ENCODE measurements at places on chromosomes 6 and 20.

- DNase-seq = no peak
Observed at GRCh38 chr6:5191222-5191621, 69.5 kb downstream of the LYRM4 start.

DNA sequence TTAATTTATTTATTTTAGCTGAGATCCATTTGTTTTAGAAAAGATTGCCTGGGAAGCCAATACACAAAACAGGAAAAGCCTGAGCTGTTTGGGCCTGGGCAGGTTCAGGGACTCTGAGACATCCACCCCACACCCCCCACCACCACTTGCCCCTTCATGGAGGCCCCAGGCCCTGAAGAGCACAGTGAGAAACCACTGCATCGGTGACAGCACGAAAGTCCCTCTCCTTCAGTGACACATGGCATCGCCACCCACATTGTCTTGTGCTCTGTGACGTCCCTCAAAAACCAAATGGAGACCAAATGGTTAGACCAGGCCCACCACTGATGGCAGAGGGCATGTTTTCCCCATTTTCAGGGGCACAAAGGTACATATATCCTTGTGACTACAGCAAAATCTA lies 106.4 kb downstream of the SYNDIG1 start:
- no peak for DNase-seq

DNA sequence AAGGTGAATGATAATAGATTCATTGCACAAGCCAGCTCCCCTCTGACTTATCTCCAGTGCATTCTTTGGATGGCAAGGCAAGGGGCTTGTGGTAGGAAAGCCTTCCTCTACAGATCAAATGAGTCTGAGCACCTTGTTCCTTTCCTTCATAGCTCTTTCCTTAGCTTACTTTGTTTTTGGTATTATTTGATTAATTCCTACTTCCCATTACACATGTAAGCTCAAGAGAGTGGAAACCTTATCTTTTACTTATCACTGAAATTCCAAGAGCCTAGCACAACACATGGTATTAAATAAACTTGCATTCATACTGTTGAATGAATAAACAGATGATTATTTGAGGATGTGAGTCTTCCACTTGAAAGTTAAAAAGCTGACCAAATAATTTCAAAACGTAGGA lies 41.7 kb downstream of the FRK start:
- no peak for DNase-seq

- no peak for DNase-seq
Observed at GRCh38 chr6:34916348-34916967, 27.4 kb downstream of the ANKS1A start.

- DNase-seq = no peak
Observed at GRCh38 chr6:133623621-133624020, 265.3 kb upstream of the TCF21 start.

DNA sequence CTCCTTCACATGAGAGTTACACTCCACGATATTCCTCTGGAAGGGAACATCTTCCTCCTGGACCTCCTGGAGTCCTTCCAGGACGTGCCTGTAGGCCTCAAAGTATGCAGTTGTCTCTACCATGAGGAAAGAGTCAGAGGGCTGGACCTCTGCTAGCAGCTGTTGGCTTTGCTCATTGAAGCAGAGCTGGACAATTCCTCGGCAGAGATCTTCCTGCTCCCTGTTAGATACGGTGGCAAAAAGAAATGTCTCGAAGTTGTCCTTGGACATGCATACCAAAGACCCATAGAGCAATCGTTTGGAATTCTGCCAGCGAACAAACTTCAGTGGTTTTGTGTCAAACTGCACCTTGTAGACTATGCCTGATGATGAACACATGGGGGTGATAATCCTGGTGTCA lies 7.7 kb downstream of the ZNFX1 start:
- DNase-seq = no peak

DNA sequence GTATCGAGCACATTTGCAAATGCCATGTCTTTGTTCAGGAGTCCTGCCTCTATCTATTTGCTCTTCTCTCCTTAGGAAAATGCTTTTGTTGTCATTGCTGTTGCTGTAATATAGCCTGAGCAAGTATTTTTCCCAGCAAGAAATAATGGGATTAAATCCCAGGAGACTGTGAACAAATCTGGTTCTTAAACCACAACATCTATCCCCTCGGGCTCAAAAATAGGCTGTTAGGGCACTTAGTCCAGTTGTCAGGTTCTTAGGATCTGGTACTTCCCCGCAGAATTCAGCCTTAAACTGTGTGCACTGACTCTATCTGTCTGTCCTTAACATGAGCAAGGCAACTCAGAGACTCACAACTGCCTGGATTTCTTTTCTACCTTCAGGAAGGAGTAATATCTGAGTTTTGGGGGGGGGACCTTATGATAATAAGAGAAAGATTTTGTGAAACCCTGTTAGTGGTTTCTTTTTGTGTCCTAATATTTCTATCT lies 437.5 kb downstream of the HTR1B start:
- no peak for DNase-seq

DNA sequence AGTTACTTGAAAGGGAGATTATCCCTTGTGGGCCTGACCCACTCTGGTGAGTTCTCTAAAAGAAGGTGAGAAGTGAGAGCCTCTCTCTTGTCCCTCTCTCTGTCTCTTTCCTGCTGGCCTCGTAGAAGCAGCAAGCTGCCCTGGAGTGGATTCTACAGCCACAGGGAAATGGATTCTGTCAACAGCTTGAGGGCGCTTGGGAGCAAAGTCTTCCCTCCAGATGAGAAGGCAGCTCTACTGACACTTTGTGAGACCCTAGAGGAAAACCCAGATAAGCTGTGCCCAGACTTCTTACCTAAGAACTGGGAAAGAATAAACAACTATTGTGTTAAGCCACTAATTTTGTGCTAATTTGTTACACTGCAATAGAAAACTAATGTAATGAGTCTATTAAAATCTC lies 39.9 kb downstream of the ANKRD60 start:
- DNase-seq = no peak

GRCh38 chr6:44247338-44248302 lies 719 bp downstream of the HSP90AB1 start:
- DNase-seq = no peak

GRCh38 chr20:50120935-50121693 lies 8.2 kb upstream of the UBE2V1 start:
- no peak for DNase-seq

- DNase-seq = no peak
Observed at GRCh38 chr6:30814146-30815040, 69.9 kb upstream of the DDR1 start.

- no peak for DNase-seq
Observed at GRCh38 chr6:51495610-51496396, 591.6 kb downstream of the PKHD1 start.

GRCh38 chr20:6590891-6591637 lies 176.4 kb upstream of the BMP2 start:
- no peak for DNase-seq

DNA sequence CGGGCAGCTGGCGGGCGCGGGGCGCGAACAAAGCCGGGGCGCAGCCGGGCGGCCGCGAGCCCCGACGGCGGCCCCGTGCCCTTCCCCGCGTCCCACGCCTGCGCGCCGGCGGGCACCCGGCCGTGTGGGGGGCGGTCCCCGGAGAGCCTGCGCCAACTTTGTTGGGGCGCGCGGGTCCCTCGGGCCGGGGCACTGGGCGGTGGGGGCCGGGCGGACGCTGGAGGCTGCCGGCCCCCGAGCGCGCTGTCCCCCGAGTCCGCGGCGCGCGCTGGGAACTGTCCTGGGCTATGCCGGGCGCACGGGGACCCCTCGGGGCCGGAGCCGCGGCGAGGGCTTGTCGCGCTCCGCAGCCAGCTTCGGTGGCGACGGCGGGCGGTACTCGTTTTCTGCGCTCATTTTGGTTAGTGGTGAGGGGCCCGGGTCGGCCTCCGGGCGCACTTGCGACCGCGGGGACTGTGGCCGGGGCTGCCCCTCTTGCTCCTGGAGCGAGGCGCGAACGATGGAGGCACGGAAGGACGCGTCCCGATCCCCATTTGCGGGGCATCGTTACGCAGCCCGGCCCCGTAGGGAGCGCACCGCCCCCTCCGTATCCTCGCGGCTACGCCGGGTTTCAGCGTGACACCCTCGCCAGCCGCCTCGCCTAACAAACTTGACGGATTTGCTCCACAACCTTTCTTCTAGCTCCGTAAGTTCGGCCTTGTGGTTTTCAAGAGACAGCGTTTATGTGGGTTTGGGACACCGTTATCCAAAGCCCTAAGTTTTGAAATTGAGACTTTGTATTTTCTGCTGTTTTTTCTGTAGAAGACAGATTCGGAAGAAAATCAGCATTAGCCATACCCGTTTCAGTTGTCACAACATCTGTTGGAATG lies 622 bp downstream of the SS18L1 start:
- peak; percentile 74 for DNase-seq

- DNase-seq = no peak
Observed at GRCh38 chr6:1337791-1338190, 25.9 kb downstream of the FOXQ1 start.
